ENCODE measurements at places on chromosomes 12 and 14. TPM values are rescaled to one million over a fixed set of nuclear protein-coding genes. Genes with fewer than 3 reads are reported as not detected.

Gene MORN3
- polyA plus RNA-seq = 0.38 TPM

Gene SCNN1A
- 0.23 TPM for polyA plus RNA-seq

Gene GRIN2B
- under 0.01 TPM for polyA plus RNA-seq

Gene KITLG
- polyA plus RNA-seq = 3.3 TPM

Gene PTGDR
- 0.32 TPM for polyA plus RNA-seq

Gene TMEM233
- 0.52 TPM for polyA plus RNA-seq

Measured in right cardiac atrium (tissue), 5 donors.